Stimulated activated CD4-positive, alpha-beta T cell treated with anti-CD3 and anti-CD28 coated beads, Interleukin-2, amount 100 ng/mL, for 24 hours (primary cell): ENCODE measurements at places on chromosomes 1 and 21.

- DNase-seq: no peak
Observed at GRCh38 chr21:42140196-42140934, 69.2 kb downstream of the UMODL1 start.

DNA sequence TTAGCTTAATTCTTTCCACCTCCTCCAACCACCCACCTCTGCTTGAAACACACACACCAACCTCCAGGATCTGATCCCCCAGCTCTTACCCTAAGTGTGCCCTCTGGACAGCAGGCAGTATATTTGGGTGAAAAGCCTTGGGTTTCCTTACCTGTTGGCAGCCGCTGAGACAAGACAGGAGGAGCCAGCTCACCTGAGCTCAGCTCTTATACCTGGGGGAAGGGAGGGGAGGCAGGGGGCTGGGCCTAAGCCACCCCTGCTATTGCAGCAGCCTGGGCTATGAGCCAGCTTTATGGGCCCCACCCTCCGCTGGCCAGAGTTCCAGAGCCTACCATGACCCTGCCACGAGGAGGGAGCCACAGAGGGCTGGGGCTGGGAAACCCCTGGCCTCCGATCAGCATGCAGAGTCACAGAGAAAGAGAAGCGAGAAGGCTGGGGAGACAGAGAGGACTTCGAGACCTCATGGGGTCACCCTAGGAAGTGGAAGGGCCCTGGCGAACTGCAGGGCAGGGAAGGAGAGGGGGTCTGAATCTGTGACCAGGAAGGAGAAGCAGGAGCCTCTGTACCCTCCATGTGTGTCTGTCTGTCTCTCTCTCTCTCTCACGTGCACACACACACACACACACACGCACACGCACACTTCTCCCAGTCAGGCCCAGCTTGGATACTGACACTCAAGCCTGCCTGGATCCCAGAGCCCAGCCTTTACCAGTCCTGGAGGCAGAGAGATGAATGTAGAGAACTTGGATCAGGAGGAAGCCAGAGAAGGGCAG is at the start of gene S100A14:
TSS of gene S100A14 (minus strand) at position 182 of the 773 bp plus-strand sequence. CDS start 467 bp downstream, outside the sequence.
- no peak for DNase-seq

DNA sequence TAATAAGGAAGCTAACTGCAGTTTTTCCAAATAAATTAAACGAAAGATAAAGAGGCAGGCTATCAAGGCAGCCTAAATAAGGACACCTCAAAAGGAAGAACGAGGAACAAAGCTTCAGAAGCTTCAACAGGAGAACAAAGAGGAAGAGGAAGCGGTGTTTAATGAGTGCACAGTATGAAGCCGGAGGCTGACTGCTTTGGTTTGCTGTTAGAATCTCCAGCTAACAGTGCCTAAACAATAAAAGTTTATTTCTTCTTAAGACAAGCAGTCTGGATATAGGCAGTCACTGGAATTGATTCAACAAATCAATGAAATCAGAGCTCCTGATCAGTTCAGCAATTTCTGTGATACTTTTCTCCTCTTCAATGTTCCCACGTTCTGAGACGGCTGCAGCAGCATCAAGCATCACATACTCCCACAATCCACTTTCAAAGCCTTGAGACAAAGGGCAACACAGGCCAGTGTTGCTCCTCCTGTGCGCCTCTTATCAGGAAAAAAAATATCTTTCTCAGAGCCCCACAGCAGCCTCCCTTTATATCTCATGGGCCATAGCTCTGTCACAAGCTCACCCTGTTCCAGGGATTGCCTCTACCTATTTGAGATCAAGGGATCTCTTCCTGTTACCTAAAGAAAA is 365.6 kb upstream of the ST6GALNAC5 start:
- no peak for DNase-seq

GRCh38 chr1:75265792-75266191 is 131.6 kb downstream of the LHX8 start:
- DNase-seq: no peak

DNA sequence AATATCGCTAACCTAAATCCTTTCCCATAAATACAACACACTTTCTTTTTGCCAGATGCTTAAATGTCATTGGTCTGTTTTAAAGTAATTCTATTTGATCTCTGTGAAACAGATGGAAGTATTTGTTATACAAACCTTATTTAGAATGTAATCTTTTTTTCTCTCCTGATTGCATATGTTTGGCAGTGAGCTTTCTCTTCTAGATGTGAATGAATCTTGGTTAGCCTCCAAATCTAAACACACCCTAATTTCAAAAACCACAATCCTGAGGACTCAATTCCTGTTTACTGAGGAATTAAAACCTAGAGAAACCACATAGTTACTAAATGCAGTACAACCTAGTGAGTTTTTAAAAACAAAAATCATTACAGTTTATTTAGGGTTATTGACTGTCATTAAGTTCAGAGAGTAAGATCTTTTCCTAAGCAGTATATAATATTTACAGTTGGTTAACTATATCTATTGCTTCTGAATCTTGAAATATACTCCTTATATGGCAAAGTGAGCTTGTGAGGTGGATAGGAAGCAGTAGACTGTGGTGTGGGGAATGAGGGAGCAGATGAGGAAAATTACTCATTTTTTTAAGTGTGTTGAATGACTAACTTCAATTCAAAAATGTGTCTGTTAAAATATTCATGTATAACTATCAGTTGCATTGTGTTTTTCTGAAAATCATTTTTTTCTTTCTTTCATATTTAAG is 218.7 kb downstream of the FMN2 start:
- no peak for DNase-seq

GRCh38 chr1:200556002-200556401 is 64.5 kb downstream of the KIF14 start:
- no peak for DNase-seq

- DNase-seq: no peak
Observed at GRCh38 chr1:226846786-226847185, 23.6 kb upstream of the PSEN2 start.

DNA sequence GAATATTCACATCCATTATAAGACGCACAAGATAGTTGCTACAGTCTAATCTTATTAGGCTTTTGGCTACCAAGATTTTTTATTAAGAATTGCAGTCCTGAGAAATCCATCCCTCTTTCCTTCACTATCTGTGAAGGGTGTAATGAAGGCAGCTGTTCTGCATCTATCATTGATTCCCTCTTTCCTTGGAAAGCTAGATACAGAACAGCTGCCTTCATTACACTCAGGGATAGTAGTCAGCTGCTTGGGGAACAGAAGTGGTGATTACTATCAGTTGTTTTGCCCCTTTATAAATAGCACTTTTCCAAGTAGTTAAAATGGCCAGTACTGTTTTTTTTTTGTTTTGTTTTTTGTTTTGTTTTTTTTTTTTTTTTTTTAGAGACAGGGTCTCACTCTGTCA is 70.2 kb downstream of the IARS2 start:
- no peak for DNase-seq

DNA sequence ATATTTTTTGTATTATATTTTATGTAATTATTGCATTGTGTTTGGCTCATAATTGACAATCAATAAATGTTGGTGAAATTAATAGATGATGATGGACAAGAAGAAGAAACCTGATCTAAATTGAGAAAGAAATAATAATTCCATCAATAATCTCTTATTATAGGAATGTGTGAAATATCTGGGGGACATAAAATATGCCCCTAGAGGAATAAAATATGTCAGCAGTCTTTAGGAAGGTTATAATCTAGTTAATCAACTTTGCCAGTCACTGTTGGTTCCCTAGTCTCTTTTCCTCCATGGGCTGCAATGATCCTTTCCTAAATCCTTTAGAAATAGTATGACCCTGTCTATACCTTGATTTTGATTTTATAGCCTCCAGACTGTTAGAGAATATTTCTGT is 549.7 kb upstream of the ADGRL4 start:
- DNase-seq: no peak

- no peak for DNase-seq
Observed at GRCh38 chr1:159980786-159981185, 26.7 kb upstream of the SLAMF9 start.

GRCh38 chr1:43153443-43153842 is 18.6 kb downstream of the EBNA1BP2 start:
- no peak for DNase-seq

DNA sequence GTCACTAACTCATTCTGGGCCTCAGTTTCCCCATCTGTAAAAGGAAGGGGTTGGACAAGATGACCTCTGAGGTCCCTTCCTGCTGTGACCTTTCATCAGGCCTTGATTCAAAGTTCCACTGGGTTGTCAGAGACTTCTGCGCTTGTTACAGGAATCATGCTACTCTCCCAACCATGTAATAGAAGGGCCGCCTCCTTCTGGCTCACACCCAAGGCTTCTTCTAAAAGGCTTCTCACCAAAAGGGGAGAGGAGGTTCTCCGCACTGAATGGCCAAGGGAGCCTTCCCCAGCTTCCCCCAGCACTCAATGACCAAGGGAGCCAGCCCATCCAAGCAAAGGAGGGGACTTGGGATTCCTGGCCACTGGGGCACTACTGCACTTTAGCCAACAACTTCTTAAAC is 42.7 kb downstream of the GRHL3 start:
- no peak for DNase-seq

GRCh38 chr1:33895976-33896375 is 32.1 kb downstream of the HMGB4 start:
- DNase-seq: no peak
